NCI-H526 (cell line): ENCODE measurements at places on chromosomes 16 and 17.

GRCh38 chr16:53565296-53565863 lies 62.4 kb upstream of the AKTIP start:
- no peak for DNase-seq

- DNase-seq: no peak
Measured at GRCh38 chr17:41015454-41015853, 6.5 kb upstream of the KRTAP3-1 start.

DNA sequence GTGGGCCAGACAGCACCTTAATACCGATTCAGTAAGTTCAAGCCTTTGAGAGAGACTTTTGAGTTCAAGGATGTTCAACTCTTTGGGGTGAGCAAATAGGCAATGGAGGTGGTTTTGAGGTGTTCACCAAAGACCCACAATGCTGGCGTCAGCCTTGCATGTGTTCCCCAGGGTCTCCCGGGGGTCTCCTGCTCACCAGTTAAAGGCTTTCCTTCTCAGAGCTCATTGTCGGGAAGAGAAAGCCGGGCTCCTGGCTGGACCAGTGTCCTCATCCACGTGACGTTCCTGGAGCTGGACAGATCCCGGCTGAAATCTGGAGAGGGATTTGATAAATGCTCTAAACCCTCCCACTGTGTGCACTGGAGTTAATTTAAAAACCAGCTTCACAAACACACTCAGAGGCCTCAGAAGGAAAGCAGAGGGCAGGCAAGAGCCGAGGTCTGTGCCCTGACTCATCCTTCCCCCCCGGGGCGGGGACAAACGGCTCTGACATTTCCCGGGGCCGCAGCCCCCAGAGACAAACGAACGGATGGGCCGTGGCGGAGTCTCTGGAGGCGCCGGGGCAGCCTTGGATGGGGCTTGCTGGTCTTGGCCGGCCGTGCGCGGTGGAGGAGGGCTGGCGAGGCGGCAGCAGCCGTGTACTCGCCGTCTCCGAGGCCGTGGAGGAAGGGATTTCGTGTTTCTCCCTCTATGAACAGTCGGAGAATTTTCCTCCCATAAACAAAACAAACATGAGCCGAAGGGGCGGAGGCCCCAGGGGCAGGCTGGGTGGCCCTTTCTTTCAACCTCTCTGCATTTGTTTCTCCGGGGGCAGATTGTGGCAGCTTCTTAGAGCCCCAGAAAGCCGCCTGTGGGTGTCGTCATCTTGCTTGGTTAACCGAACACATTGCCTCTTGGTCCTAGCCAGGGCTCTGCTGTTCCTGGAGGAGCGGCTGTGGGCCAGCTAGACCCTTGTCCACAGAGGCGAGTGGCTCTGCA lies 94.2 kb downstream of the NTN1 start:
- peak; percentile 54 for DNase-seq

DNA sequence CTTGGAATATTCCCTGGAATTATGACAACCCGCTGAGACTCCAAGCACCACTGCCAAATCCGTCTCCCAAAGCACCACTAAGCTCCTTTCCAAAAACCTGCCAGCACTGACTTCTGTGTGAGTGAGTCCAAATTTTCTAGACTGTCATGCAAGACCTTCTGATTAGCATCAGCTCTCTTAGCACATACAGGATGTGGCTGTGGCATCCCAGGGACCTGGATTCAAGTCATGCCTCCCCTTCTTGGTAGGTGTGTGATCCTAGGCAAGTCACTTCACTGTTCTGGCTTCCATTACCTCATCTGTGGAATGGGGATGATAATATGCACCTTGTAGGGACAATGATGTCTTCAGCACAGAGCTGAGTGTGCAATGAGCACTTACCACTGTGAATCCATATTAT lies 38.3 kb upstream of the USP7 start:
- DNase-seq: no peak

DNA sequence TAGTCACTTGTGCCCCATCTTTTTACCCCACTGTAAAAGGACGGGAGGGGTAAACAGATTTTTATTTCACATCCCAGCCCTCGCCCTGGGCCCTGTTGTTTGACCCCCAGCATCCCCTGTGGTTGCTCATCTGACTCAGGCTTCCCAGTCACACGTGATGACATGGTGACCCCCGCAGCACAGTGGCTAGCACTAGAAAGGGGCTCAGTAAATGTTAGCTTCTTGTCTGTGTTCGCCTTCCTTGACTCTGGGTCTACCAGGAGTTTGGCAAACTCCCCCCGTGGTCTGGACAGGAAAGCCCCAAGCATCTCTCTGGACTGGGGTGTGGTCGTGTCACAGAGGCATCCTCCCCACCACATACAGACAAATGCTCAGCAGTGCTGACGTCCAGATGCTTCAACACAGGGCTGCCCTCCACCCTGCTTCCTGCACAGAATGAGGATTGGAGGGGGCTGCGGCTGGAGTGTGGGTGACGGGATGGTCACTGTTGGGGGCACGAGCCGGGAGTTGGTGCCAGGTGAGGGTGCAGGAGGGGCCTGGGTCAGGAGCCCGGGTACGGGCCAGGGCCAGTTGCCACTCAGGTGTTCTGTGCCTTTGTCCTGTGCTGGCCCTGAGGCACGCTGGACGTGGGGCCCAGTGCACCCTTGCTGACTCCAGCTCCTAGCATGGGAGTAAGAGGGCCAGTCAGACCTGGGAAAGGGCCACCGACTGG lies 69.1 kb downstream of the METRNL start:
- DNase-seq: no peak

GRCh38 chr16:75233611-75233938 lies 14.8 kb downstream of the CTRB1 start:
- no peak for DNase-seq

GRCh38 chr17:998111-998510 lies 1.2 kb downstream of the TIMM22 start:
- no peak for DNase-seq

DNA sequence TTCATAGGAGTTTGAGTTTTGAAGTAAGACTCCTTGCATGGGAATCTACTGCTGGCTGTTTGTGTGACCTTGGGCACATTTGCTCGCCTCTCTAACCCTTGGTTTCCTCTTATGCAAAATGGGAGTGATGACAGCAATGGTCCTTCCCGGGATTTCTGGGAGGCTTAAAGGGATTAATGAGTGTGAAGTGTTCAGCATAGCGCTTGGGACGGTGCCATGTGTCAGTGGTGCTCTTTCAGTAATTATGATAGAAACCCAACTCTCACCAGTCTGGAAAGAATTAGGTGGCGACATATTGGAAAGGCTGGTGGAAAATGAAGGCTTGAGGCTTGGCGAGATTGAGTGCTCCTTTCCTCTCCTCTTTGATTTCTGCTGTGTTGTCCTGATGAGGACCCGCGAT lies 429.2 kb upstream of the EEF2KMT start:
- DNase-seq: no peak

GRCh38 chr16:85593494-85594221 lies 19.5 kb upstream of the GSE1 start:
- DNase-seq: peak; percentile 81

DNA sequence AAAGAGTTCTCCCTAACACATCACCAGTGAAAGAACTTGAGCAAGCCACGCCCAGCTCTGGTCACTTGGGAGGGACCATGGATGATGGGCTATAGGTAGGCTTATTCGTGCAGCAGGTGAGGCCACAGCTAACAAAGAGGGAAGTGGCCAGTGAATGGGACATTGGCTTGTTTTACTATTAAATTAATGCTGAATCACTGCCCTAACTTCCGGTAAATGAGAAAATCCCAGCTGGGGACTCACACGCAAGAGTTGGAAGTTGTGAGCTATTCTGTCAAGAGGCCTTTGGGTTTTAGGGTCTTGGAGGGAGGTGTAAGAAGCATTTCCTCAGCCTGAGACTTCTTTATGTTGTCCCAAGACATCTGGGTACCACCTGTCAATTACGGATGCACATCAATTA lies 315.3 kb downstream of the XYLT1 start:
- no peak for DNase-seq

- DNase-seq: no peak
Measured at GRCh38 chr16:30157214-30157613, 26.2 kb upstream of the CORO1A start.

- no peak for DNase-seq
Measured at GRCh38 chr16:8807189-8807588, 9.6 kb downstream of the PMM2 start.

DNA sequence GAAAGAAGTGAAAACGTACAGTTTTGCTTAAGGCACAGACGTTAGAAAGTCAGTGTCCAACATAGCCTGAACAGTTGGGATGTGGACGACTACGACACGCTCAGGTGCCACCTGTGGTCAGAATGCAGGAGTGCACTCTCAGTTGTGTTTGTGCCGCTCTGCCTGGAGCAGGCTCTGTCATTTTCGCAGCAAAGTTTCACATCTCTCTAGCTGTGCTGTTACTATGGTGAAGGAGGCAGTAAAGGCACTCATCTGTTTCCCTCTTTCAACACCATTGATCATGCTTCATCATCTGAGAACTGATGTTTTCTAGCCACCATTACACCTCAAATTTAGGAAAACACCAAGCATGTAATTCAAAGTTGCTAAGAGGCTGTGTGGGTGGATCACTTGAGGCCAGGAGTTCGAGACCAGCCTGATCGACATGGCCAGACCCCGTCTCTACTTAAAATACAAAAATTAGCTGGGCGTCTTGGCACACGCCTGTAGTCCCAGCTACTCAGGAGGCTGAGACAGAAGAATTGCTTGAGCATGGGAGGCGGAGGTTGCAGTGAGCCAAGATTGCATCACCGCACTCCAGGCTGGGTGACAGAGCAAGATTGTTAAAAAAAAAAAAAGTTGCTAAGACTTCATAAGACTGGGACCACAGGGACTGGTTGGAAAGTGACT lies 44.9 kb upstream of the DNAJA2 start:
- DNase-seq: peak; percentile 59

GRCh38 chr16:21156767-21157467 lies 1.6 kb upstream of the LDAF1 start:
- peak; percentile 74 for DNase-seq

DNA sequence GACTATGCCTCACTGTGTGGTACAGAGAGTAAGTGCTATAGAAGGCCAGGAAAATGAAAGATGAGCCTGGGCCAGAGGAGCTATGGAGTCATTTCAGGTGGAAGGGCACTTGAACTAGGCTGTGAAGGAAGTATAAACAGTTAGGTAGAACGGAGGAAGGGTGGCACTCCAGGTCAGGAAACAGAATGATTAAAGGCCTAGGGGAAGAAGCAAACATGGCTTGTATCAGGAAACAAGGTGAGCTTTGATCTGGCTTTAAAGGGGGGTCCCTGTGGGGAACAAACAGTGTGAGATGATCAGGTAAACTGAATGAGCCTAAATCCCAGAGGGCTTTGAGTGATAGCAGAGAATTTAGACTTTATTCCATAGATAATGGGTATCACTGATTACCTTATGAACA lies 16.9 kb downstream of the MAP3K3 start:
- DNase-seq: no peak

GRCh38 chr16:3170440-3171180 lies 17.4 kb upstream of the OR1F1 start:
- DNase-seq: no peak

- DNase-seq: no peak
Measured at GRCh38 chr17:62661337-62661736, 33.9 kb downstream of the MRC2 start.

- no peak for DNase-seq
Measured at GRCh38 chr16:49344401-49344800, 29.2 kb upstream of the C16orf78 start.

GRCh38 chr17:81253358-81254131 lies 14.4 kb downstream of the NDUFAF8 start:
- peak; percentile 54 for DNase-seq

GRCh38 chr17:52754838-52755237 lies 596.3 kb upstream of the CA10 start:
- no peak for DNase-seq

DNA sequence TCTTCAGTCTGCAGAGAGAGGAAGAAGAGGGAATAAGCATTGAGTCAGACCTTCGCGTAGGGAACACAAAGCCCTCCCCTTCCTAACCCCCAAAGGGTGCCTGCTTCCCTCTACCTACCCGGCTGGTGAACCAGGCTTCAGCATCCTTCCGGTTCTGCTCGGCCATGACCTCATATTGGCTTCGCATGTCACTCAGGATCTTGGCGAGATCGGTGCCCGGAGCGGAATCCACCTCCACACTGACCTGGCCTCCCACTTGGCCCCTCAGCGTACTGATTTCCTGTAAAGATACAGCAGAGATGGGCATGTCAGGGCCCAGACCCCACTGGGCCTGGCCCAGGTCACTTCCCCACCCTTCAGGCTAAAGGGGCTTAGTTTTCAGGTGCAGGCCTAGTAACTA lies 3.8 kb downstream of the KRT19 start:
- no peak for DNase-seq

GRCh38 chr17:70375406-70375805 lies 206.1 kb downstream of the KCNJ2 start:
- peak; percentile 12 for DNase-seq

DNA sequence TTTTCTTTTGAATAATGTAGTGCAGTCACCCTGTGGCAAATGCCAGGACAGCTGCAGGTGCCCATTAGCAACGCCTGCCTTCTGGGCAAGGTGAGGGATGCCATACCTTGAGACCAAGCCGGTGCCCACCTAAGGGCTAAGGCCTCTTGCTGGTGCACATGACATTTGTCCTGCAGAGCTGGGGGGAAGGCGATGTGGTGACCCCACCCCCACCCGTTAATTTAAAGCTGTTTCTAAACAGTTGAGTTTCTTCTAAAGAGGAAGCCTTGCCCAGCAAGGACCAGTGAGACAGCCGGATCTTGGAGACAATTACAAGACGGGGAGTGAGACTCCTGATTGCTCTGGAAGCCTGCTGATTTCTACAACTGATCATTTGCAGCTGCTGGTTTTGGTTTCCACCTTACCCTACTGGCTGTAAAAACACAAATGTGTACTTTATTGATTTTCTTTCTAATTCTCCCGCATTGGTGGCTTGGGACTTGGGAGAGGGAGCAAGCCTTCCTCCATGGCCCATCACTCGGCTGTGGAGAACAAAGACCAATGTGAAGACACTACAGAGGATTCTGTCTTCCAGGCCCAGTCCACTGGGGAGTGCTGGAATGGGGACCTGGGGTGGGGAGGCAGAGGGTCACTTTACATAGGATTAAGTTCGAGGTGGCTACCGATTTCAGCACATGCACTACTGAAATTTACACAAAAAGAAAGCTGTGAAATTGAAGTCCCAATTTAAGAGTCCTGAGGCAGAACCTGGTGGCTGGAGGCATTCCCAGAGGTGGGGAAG lies 2.7 kb downstream of the CDK5R1 start:
- no peak for DNase-seq

- peak; percentile 56 for DNase-seq
Measured at GRCh38 chr17:7560172-7561027, 1.3 kb upstream of the SENP3 start.

DNA sequence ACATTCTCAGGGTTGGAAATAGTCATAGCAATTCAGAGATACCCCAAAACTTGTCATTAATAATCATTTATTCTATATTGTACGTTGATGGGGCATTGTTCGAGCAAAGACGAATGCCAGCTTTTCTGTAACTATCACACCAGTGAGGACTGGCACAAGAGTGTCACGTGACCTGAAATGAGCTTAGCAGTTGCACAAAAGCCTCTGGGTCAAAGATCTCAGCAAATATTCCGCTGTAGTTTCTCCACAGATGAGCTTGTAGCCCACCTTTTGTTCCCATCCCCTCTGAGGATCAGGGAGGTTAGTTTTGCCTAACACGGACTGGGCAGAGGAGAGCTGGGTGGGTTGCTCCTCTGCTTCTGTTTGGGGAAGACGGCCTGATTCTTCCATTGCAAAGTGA lies 18.2 kb downstream of the IRX3 start:
- no peak for DNase-seq

- no peak for DNase-seq
Measured at GRCh38 chr16:2210386-2211365, at the start of gene BRICD5. Gene BRICD5 (minus strand): TSS chr16:2210863. CDS start chr16:2210833, 30 bp downstream.

- no peak for DNase-seq
Measured at GRCh38 chr16:11819798-11820197, 22.7 kb upstream of the ZC3H7A start.
